NCI-H1105 (cell line): ENCODE measurements at places on chromosomes 12 and 14.

GRCh38 chr14:81767266-81767995 is 233.8 kb upstream of the SEL1L start:
- DNase-seq, result no peak

- no peak for DNase-seq
These were observed 30.6 kb upstream of the FBXO34 start for GRCh38 chr14:55240526-55241178.

DNA sequence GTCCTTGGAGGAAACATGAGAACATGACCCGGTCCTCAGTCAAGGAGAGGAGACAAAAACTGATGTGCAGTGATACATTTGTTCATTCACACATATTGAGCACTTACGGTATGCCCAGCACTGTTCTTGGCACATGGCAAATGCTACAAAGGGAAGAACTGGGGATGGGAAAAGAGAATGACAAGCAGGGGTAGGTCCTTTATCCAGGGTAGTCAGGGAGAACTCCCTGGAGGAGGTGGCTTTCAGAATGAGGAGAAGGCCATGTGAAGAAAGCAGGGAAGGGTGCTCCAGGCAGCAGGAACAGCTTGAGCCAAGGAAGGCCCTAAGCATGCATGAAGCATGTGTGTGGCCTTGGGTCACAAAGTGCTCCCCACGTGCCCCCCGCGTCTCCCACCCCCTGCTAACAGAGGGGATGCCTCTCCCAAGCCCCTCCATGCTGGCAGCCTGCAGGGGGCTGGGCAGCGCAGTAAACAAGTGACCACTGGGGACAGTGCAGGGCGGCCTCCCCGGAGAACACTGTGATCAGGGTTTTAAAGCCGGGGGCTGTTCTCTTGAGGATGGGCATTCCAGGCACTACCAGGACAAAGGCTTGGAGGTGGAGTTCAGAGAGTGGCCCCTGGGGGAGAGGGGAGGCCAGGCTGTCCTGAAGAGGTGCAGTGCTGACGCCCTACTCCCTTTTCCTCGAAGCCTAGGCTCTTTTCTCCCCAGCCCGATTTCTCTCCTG is 71.0 kb downstream of the PHETA1 start:
- DNase-seq, result no peak

GRCh38 chr12:23098517-23098916 is 473.5 kb downstream of the ETNK1 start:
- DNase-seq, result peak; percentile 85

GRCh38 chr14:103547941-103548462 is 14.5 kb downstream of the BAG5 start:
- DNase-seq, result no peak

DNA sequence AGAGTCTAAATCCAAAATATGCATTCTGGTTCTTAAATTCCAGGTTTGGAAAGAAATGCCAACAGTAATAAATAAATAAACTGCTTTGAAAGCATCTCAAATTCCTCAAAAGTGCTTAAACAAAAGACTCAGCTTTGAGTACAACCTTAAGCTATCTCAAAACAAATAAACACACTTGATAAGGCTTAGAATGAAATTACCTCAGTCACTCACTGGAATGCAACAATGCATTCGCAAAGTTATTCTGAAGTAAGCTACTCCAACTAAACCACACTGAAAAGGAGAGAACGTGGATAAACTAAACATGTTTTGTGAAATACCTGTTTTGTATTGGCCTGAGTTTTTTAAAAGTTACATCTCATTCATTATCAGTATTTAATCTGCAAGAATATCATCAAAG is 1.2 kb downstream of the SPTSSA start:
- DNase-seq, result no peak

- peak; percentile 69 for DNase-seq
These were observed at the start of gene SCN8A for GRCh38 chr12:51591016-51591901. Gene SCN8A (plus strand): TSS chr12:51591233. CDS start chr12:51662818, 71,585 bp downstream.

DNA sequence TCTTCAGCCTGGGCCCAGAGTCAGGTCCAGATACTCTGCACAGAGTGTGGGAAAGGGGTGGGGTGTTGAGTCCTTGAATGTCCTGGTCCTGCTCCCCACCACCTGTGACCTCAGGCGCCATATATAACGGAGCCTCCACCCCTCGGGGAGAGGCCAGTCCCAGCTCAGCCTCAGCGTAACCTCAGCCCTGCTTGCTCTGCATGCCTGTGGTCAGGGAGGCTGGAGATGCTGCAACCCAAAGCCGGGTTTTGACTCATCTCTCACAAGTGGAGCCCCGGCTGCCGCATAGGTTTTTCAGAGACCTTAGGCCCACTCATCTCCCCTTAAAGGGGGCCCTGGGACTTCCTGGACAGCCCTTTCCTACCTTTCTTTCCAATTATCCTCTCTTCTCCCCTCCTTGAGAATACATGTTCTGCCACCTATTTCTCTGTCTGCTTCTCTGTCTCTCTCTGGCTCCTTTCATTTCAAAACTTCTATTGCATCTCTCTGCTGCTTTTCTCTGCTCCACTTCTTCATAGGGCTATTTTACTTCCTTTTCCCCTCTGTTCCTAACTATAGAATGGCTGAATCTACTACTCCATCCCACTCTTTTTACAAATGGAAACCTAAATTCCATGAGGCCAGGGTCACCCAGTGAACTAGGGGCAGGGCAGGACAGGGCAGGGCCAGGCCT is 1.2 kb downstream of the ITGB7 start:
- DNase-seq, result no peak

DNA sequence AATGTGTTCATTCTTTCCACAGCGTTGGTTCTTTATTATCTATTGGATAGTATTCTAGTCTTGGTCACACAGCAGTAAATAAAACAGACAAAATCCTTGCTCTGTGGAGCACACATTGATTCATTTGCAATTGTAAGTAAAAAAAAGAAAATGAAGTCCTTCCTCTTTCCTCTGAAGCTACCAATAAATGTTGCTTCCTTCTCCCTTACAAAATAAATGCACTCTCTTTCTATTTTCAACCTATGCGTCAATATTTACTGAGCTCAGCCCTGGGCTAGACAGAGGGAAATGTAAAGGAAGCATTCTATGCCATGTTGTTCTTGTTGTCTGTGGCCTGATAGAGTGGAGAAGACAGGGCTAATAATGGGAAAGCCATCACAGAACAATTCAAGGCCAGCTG is 2.9 kb downstream of the ABHD12B start:
- no peak for DNase-seq

DNA sequence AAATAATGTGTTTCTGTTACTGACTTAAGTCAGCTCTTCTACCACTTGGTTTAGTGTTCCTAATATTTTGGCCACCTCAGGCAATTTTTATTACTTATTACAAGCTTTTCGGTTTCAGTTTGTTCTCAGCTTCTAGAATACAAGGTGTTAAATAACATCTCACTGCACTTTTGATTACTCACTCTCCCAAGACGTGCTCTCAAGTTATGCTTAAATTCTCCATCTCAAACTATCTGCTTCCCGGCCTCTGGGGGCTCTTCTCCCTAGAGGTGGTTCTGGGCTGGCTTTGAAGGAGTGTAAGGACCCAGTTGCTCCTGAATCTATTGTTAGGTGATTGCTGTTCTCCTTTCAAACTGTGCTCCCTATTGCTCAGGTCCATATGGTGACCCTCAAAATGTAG is 193.9 kb upstream of the DDHD1 start:
- no peak for DNase-seq

GRCh38 chr12:7090222-7090998 is 1.8 kb downstream of the C1R start:
- no peak for DNase-seq

GRCh38 chr14:86003998-86004397 is 474.1 kb downstream of the FLRT2 start:
- DNase-seq, result no peak

- DNase-seq, result peak; percentile 85
These were observed 405.8 kb downstream of the MED13L start for GRCh38 chr12:115871714-115872113.

- DNase-seq, result peak; percentile 76
These were observed 1172.3 kb downstream of the LRFN5 start for GRCh38 chr14:42778984-42779383.

GRCh38 chr12:46548605-46549071 is 176.1 kb upstream of the SLC38A2 start:
- DNase-seq, result no peak

GRCh38 chr12:74408601-74409166 is 129.0 kb upstream of the ATXN7L3B start:
- no peak for DNase-seq

DNA sequence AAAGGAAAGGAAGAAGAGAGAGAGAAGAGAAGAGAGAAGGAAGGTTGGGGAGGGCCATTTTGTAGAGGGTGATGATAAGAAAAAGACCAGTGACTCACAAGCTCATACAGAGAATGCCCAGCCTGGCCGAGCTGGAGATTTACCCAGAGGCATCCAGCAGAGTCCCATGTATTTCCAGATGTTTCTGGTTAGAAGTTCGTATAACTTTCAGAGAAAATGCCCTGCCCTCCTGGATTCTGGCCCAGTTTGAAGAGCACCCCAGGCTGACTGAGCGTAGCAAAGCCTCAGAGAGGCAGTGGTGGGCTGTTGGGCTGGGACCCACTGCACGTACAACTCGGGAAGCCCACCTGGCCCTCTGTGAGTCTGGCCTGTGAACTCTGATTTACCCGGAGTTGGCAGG is 221.8 kb downstream of the SLC41A2 start:
- DNase-seq, result no peak

DNA sequence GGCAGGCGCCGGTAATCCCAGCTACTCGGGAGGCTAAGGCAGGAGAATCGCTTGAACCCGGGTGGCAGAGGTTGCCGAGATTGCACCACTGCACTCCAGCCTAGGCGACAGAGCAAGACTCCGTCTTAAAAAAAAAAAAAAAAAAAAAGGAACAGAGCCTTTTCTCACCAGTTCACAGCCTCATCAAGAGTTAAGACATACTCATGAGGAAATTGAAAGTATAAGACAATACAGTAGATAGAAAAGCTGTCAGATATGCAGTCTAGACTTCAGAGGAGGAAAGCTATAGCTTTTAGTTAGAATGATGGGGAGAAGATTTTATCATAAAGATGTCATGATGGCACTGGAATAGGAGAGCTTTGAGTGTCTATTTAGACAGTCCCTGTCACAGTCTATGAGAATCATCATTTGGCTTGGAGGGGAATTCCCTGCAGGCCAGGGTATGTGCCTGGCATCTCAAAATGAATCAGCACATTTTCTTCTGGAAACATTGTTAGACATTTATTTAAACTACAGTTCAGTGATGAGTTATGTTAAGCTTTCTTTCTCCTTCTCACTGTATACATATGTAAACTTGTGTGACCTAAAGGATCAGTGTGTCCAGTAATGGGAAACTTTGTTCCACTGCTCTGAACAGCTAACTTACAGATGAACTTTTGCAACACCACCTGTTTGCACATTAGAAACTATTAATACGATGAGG is 2.9 kb upstream of the RAB35 start:
- no peak for DNase-seq

- no peak for DNase-seq
These were observed 77.2 kb upstream of the DYNC1H1 start for GRCh38 chr14:101887219-101887618.

DNA sequence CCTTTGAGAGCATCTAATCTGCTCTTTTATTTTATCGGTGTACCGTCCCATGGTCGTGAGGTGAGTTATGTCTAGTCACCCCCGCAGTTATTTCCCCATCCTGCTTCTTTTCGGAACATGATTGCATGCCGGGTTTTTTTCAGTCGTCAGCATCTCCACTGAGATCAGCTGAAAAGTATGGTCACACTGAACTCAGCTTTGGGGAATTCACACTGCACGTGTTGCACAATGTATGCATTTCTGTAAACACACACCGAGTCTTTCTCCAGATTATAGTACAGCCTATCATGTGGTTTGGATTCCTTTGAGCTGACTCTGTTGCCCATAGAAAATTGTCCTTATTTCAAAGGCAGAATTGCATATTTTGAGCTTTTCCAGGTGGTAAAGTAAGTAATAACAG is 24.6 kb downstream of the PLXNC1 start:
- no peak for DNase-seq

DNA sequence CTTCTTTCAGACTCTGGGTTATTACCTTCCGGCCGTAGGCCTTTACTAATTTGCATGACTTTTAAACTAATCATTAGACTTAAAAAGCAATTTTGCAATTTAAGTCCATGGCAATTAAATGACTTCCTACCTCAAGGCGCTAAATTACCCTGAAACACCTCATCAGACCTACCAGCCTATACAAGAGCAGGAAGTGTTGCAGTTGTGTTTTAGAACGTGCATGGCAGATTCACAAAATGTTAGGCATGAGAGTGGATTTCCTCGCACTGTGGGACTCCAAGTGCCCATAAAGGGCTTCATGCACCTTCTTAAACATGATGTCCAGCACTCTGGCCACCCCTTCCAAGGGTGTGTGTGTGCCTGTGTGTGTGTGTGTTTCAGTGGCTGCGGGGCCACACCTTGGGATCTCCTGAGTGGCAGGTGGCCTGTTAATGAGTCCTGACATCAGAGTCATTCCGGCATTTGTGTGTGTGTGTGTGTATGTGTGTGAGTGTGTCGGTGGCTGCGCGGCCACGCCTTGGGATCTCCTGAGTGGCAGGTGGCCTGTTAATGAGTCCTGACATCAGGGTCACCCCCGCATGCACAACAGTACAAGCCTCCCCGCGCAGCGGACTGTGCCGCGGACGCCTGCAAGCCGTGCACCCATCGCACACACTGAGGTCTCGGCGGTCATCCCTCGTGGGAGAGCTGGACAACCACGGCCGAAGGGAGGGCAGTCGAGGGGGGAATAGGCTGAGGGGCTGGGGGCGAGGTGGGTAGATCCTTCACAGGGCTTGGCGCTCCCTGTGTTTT is 900 bp downstream of the C2CD5 start:
- DNase-seq, result peak; percentile 59

- DNase-seq, result no peak
These were observed 5.2 kb upstream of the ACRBP start for GRCh38 chr12:6652391-6652790.

DNA sequence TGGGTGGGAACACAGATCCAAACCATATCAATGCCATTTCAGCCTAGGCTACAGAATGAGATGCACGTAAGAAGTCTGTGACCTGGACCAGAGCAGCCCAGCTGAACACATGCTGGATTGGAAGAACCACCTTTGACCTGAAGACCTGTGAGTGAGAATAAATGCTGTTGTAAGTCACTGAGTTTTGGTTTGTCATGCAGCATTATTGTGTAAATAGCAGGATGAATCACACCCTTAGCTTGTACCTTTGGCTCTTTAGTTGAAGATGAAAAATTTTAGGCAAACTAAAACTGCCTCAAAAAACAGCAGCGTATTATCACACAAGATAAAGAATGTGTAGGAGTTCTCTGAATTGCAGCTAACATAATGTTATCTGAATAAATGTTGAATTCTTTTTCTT is 199.4 kb upstream of the LRIG3 start:
- no peak for DNase-seq

DNA sequence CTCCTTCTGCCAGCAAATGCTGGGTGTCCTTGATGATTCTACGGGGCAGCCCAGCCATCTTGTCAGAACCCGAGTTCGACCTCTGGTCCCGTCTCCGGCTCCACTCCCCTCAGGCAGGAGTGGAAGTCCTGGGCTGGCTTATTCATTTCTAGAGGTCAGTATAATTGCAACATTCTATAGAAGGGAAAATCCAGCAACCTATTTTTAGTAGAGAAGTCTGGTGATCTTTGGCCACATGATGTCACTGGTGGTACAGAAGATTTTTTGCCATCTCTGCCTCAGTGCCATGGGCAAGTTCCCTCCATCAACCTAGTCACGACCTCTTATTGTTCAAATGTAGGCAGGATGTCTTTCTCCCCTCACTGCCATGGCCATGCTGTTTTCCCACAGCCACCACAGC is 22.4 kb downstream of the OR10G2 start:
- no peak for DNase-seq
